Kidney (tissue), 22 donors: ENCODE measurements at places on chromosomes 7 and 10. TPM values are rescaled to one million over a fixed set of nuclear protein-coding genes. Genes with fewer than 3 reads are reported as not detected.

- no peaks in the 10 kb centered on the region for H3K4me1 ChIP-seq
- no peak overlapping the region for H3K4me3 ChIP-seq
- peak; percentile 51 for DNase-seq
These were observed 25.8 kb upstream of the VSIR start for GRCh38 chr10:71799112-71799511.

- H3K4me3 ChIP-seq: no peak within 1 kb of the TSS
- peaks cover 21% of the 10 kb centered on the region for H3K27me3 ChIP-seq
- H3K27ac ChIP-seq: no peak within 1 kb of the TSS
- peak; percentile 81 for DNase-seq
- no peaks in the 10 kb centered on the region for H3K4me1 ChIP-seq
- H3K36me3 ChIP-seq: no peaks in the 10 kb centered on the region
These were observed at the start of gene PRLHR for GRCh38 chr10:118595598-118596425. Gene PRLHR (minus strand): TSS chr10:118595648. CDS start chr10:118595244, 404 bp downstream.

GRCh38 chr10:35552650-35553342 lies 52.3 kb upstream of the GJD4 start:
- no peaks in the 10 kb centered on the region for H3K4me1 ChIP-seq
- no peak overlapping the region for H3K27ac ChIP-seq
- no peak overlapping the region for H3K4me3 ChIP-seq
- H3K27me3 ChIP-seq: no peaks in the 10 kb centered on the region
- H3K36me3 ChIP-seq: peaks cover 12% of the 10 kb centered on the region

- H3K27me3 ChIP-seq: no peaks in the 10 kb centered on the region
- H3K27ac ChIP-seq: no peak overlapping the region
- no peaks in the 10 kb centered on the region for H3K36me3 ChIP-seq
These were observed 90.5 kb upstream of the ZNF32 start for GRCh38 chr10:43739161-43739560.

The RELN gene
- 5.4 TPM for total RNA-seq
